ENCODE measurements at places on chromosomes 13 and 19.
A peak's percentile ranks its signal among the peaks of the same experiment; 100 is the strongest.

DNA sequence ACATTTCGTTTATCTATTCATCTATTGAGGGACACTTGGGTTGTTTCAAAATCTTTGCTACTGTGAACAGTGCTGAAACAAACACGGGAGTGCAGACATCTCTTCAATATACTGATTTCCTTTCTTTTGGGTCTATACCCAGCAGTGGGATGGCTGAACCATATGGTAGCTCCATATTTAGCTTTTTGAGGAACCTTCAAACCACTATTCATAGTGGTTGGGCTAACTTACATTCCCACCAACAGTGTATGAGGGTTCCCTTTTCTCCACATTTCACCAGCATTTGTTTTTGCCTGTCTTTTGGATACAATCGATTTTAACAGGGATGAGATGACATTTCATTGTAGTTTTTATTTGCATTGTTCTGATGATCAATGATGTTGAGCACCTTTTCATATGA, 798.2 kb downstream of the UQCRFS1 start:
- no peak for DNase-seq

- DNase-seq: peak; percentile 1
These were observed 903.1 kb downstream of the SLITRK6 start for GRCh38 chr13:84896128-84896527.

- no peak for DNase-seq
These were observed 1319.9 kb upstream of the PRR20A start for GRCh38 chr13:55820817-55821216.

DNA sequence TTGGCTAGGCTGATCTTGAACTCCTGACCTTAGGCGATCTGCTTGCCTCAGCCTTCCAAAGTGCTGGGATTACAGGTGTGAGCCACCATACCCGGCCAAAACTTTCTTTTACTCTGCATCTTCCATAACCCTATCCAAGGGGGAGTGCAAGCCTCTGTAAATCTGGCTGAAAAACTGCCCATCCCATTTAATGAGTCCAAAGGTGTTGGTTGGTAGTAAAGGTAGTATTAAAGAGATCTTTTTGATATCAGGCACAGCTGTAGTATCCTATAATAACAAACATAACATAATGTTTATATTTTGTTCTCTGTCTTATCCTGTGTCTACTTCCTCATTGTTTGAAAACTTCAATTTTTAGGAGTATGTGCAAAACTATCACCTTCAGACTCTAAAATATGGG, 559.8 kb upstream of the ATXN8OS start:
- no peak for DNase-seq
